ENCODE measurements at places on chromosomes 1 and 21.

GRCh38 chr1:218339267-218339831, 5.8 kb upstream of the TGFB2 start:
- no peak for DNase-seq

- DNase-seq: no peak
Measured at GRCh38 chr1:56505792-56506743, 73.3 kb downstream of the PLPP3 start.

DNA sequence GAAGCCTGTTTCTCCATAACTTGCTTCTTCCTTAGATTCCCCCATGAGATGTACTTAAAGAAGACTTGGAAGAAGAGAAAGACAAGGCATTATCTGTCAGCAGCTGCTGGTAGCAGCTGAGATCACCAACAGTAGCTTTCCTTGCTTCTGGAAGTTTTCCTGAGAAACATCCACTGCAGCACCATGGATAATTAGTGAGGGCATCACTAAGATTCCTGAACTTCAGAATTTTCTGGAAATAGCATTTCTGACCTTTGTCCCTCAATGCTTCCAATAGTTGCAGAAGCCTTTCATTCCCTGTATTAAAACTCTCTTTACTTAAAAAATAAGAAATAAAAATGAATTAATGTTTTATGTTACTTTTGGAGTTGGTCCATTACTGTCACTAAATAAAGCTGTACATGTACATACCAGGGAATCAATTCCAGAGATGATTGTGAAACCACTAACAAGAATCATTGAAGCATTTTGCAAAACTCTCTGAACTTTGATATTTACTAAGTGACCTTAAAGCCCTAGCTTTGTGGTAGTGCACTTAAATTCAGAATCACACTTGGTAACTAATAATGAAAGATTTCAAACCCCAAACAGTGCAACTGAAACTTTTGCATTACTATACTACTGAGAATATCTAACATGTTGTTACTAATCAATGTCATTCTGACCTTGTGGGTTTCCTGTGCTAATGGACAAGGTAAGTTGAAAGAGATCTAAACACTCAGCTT, at the start of gene CFHR4:
Gene CFHR4 (plus strand): TSS at position 538 of the 725 bp plus-strand sequence. CDS start 99 bp downstream, at position 637.
- no peak for DNase-seq

- DNase-seq: no peak
Measured at GRCh38 chr1:3270403-3271245, 183.8 kb upstream of the ARHGEF16 start.

GRCh38 chr1:56137090-56137489, 442.3 kb downstream of the PLPP3 start:
- DNase-seq: no peak
